G401 (cell line): ENCODE measurements at places on chromosomes 1 and 21. TPM values are rescaled to one million over a fixed set of nuclear protein-coding genes. Genes with fewer than 3 reads are reported as not detected.

Gene PRAMEF9
- total RNA-seq, result not detected in 2 replicates

Gene GBP7
- not detected in 2 replicates for total RNA-seq

- DNase-seq, result no peak
Measured at GRCh38 chr1:119874186-119874585, 22.1 kb downstream of the ADAM30 start.

- DNase-seq, result no peak
Measured at GRCh38 chr1:164801791-164802502, 243.0 kb downstream of the PBX1 start.

- no peak for DNase-seq
Measured at GRCh38 chr1:58283388-58284224, 262.9 kb downstream of the OMA1 start.

- DNase-seq, result no peak
Measured at GRCh38 chr1:26961826-26962225, 1.6 kb upstream of the KDF1 start.
